ENCODE measurements at places on chromosomes 6 and 20. TPM values are rescaled to one million over a fixed set of nuclear protein-coding genes. Genes with fewer than 3 reads are reported as not detected.

SAMD5 gene
- total RNA-seq: 0.09 TPM

DNA sequence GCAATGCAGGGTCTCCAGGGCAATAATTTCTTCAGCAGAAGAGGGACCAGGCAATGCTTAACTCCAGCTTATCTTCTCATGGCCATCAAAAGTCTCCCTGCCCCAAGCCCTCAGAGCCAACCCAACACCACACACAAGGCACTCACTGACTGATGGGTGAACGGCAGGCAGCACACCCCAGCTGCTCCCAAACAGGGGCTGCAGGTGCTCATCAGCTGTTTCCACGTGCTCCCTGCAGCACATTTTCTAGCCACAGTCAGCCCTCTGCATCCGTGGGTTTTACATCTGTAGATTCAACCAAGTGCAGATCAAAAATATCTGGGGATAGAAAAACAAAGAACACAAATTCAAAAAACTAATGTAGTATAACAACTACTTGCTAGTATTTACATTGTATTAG is 4.0 kb upstream of the GABRR1 start:
- DNase-seq: no peak

ZNF165 gene
- total RNA-seq: 0.45 TPM

DNA sequence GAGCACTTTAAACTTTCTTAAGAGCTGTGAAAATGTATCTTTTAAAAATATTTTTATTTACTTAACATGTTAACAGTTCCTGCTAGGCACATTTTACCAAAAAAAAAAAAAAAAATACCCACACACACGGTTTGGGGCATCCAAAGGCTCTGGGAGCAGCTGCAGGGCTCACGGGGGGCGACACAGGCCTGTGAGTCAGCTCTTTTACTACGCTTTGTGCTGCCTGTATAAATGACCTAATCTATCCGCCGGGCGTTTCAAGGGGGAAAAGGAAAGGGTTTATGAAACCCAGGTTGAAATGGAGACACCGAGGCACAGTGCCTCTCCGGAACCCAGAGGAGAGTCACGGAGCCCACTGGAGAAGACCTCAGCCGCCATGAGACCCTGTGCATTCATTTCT is 40.4 kb downstream of the DLL1 start:
- DNase-seq: no peak
